ENCODE measurements at places on chromosomes 2 and 18.

GRCh38 chr2:65420712-65421431 lies 11.5 kb downstream of the SPRED2 start:
- DNase-seq, result no peak

DNA sequence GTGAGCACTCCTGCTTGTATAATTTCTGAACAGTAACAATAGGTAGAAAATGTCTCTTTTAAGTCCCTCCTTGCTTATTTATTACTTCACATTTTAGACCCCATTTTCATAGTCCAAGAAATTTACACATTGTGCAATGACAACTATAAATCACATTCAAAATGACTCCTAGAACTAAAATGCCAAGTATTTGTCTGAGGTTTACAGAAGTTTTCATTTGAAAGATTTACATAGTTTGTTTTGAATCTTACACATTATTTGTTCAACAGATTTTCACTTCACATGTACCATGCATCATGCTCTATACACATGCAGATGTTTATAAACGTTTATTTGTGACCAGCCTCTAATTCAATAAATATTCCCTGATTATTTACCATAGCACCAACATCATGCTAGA lies 15.7 kb upstream of the TRIB2 start:
- DNase-seq, result no peak

DNA sequence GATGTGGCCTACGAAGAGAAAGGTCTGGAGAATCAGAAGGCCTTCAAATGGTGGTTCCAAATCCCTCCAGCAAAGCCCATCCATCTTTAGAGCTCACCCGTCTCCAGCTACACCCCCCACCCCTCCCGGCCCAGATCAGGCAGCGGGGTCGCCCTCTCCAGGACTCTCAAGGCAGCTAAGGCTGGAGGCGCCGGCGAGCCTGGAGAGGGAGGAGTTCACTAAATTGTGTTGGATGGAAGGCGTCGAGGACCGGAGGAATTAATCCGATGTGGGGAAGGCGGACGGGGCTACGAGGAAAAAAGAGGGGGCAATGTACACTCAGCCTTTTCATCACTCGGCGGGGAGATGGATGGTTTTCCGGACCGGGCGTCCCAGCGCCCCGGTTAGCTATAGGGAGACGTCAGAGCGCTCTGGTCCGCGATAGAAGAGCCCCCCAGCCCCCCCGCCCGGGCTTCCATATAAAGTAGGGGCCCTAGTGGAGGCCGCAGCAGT lies at the start of gene GRP:
TSS of gene GRP (plus strand) at position 487 of the 492 bp plus-strand sequence. CDS start 108 bp downstream, outside the sequence.
- DNase-seq, result no peak

- DNase-seq, result no peak
Observed at GRCh38 chr2:65374575-65374974, 57.8 kb downstream of the SPRED2 start.

DNA sequence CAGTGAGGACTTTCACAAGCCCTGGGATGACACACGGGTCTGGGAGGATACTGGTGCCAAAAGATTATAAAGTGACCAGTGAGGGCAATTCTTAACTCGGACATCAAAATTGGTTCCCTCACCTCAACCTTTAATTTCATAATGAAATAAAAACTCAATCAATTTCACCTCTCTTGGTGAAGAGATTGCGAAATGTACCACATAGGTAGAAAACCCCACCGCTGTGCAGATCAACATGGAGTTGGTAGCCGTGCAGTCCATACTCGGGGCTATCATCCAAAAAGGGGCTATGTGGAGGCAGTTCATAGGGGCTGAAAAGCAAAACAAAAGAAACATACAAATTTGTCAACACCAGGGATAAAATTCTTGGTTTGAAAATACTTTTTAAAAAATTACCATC lies 24.4 kb downstream of the FBXO15 start:
- DNase-seq, result no peak

GRCh38 chr2:54088719-54089118 lies 26.7 kb upstream of the ACYP2 start:
- no peak for DNase-seq

GRCh38 chr2:240143801-240144648 lies 3.6 kb upstream of the OTOS start:
- DNase-seq, result peak; percentile 74

DNA sequence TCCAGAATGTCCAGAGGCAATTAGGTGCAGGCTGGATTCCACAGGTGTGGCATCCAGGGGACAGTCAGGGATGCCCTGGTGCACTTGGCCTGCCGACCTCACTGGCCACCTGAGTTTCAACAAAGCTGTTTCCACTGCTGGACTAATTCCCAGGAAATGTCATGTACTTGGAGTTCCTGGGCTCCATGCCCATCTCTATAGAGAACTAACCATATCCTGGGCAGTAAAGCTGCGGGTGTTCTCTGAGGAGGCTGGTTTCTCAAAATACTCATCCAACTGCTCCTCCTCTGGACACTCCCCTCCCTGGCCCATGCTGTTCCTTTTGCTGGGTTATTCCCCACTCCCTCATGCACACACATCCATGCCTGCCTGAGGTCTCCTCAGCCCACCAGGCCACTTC lies 161.9 kb upstream of the SKOR2 start:
- no peak for DNase-seq

DNA sequence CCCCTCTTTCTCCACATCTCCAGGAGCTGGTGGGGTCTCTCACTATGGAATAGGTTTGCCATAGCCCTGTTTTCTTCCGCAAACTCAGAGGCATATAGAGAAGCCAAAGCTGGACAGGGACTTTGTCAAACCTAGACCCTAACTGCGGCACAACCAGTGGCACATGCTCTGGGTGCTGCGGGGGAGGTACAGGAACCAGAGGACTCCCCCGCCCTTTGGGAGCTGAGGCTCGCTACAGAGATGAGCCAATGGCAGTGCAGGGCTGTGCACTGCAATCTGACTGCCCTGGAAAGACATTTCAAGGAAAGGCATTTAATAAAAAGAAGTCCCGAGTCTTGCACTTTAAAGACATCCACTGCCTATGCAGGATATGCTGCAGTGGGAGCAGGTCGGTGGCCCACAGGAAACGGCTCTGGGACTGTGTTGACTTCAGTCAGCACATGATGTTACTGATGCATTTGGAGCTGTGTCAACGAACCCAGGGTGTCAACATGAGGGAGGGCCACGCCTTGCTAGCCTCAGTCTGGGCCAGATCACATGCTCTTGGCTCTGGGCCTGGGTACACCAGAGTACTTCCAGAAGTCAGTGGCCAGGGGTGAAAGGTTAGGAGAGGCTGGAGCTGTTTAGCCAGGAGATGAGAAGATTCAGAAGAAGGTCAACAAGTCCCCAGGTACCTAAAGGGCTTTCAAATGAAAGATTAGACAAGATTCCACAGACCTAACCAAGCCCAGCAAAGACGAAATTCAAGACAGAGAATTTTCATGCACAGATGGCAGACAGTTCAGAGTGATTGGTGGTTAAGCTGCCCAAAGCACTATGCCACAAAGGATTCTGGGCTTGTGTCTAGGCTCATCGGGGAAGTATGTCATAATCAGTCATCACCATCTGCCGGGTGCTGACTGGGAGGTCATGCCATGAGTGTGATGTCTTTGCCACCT lies 8.2 kb downstream of the SLC35F6 start:
- no peak for DNase-seq

GRCh38 chr2:42169874-42170521 lies 845 bp downstream of the EML4 start:
- no peak for DNase-seq

- no peak for DNase-seq
Observed at GRCh38 chr18:25141399-25141798, 210.6 kb downstream of the ZNF521 start.

DNA sequence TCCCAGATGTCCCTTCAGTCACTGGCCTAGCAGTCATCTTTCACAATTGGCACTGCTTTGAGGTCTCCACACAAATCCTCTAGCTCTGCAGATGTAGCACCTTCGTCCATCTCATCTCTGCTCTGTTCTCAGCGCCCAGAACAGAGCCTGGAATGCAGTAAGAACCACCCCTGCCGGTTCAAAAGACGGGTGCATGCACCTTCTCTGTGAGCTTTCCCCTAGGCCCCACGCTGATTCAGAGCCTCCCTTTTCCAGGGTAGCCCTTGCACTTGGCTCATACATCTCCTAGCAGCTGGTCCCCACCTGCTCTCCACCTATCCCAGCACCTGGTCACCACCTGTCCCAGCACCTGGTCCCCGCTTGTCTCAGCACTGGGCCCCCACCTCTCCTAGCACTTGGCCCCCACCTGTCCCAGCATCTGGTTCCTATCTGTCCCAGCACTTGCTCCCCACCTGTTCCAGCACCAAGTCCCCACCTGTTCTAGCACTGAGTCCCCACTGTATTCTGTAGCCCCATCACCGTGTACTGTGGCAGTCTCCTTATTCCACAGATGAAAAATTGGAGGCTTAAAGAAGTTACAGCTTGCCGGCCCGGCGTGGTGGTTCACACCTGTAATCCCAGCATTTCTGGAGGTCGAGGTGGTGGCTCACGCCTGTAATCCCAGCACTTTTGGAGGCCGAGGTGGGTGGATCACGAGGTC lies 4.7 kb upstream of the KCNF1 start:
- no peak for DNase-seq

- DNase-seq, result no peak
Observed at GRCh38 chr2:204133476-204133875, 196.9 kb downstream of the ICOS start.

DNA sequence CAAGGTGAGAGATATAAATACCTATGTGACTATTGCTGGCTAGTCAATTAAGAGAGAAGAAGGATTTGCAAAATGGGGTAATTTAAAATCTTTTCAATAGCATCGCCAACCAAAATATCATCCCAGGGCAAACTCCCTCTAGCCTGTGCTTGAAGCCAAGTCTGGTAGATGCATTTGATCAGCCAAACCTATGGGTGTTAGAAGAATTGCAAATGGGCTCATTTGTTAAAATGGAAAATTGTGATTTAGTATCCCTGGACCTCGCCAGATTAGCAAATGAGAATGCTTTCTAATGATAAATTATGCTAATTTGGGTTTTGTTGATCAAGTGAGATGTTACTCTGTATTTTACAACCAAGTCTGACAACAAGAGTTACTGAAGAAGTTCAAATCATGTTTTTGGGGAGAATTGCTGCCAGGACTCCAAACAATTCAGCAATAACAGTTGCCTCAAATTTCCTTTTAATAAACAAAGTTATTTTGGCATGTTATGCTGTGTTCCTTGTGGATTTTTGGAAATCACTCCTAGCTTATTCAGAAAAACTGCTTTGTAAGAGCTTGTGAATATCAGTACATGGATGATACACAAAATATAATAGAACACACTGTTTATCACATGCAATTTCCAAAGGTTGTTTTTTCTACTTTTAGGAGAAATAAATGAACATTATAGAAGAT lies 272.5 kb upstream of the PARD3B start:
- DNase-seq, result no peak

DNA sequence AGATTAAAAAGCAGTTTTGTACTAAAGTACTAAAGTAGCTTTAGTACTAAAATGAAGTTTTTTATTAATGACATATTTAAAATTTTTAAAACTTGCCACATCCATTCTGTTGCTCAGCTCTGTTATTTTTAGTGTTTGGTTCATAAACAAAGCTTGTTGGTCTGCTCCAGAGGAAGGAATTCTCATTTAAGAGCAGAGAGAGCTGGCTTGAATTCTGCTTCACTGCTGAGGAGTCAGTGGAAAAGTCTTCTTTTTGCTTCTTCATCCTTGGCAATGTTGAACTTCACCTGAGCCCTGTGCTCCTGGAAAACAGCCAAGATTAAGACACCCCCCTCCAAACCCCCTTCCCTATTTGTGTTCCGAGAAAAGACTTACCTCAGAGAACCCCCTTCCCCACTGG lies 40.6 kb downstream of the TMEM87B start:
- no peak for DNase-seq

DNA sequence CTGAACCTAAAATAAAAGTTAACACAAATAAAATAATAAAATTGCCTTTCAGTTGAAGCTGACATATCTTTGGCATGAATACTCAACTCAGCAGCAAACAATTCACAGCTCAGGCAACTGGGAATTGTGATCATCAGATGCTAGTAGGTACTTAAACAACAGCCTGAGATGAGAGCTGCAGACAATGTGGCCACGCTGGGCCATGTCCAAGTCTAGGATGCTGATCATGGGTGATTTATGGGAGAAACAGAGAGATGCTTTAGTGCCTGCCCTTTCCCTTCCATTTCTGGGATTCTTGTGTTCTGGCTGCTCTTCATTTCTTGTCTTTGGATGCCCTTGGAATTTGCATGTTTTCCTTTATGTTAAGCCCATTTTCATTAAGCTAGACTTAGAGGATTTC lies 212.4 kb upstream of the CWC22 start:
- DNase-seq, result no peak

DNA sequence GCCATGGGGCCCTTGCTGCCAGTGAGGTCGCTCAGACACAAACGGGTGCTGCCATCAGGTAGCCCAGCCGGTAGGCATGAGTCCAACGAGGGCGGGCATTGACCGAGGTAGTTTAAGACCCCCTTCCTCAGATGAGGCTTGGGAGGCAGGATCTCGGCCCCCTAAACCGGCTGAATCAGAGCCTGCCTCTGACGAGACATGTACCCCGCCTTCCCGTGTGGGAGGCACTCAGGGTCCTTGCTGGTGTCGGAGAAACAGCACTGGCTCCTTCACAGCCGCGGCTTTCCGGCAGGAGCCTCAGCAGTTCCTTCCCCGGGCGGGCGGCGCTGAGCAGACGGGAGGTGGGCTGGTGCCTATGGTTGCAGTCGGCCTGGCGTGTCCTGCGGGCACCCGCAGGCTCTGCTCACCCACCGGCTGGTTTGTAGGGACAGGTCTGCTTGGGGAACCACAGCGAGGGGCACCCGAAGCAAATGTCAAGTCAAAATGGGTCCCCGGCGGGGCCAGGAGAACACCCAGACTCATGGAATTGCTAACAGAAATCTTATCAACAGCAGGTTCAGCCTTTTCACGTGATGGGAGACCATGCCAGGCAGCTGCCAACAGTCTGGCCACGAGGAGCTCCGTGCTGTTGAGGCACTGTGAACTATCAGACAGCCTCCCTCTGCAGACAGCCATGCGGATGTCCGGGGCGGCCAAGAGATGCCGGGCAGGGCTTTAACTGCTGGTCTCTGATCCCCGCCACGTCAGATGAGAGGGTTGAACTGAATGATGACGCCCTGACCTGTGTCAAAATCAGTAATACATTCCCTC lies 2.8 kb downstream of the KCNG2 start:
- no peak for DNase-seq
